ENCODE measurements at places on chromosomes 13 and 19.

GRCh38 chr13:51244637-51245405, 22.6 kb downstream of the FAM124A start:
- DNase-seq = no peak

GRCh38 chr19:58218899-58219298, 9.8 kb upstream of the ZNF544 start:
- peak; percentile 47 for DNase-seq

DNA sequence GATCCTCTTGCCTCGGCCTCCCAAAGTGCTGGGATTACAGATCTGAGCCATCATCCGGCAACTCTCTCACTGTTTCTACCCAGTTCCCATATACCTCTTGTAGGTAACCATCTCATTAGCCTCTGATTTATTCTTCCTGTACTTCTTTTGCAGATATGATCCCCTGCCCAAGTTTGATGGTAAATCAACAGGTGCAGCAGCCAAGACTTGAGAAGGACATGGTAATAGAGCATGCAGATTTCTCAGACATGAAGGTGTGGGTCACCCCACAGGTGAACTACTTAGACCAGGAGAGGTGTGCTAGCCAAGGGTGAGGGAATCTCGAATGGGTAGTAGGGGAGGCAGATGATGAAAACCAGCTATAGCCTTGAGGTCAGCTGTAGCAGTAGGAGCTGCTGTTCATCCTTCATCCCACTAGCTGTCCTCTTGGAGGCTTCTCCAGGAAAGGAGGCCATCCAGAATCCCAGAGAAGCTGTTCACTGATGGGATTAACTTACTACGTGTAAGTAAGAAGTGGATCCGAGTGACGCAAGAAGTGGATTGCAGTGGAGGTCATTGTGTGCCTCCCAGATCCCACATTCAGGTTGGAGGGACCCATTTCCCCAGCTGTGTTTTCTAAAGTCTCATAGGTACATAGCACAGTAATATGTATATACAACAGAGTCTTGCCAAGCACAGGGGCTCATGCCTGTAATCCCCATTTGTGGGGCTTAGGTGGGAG, 10.8 kb upstream of the CEBPG start:
- no peak for DNase-seq

GRCh38 chr19:29514525-29515232, 11.1 kb upstream of the VSTM2B start:
- DNase-seq = no peak
